Esophagus mucosa (tissue), 1 donor: ENCODE measurements at places on chromosomes 11 and 22.

DNA sequence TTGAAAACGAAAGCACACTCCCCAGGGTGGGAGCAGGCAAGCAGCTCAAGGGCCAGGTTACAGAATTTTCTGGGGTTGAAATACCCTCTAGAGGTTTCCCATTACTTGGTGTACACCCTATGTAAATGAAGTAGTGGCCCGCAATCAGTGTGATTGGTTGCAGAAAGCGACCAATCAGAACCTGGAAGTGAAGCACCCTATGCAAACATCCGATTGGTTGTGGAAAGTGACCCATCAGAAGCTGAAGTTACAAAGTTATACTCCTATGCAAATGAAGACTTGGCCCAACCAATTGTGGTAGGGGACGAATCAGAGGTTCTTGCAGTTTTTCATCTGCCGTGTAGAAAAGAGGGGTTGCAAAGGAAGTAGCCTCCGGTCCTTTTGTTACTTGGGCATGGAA lies 19.2 kb downstream of the PRR5 start:
- ATAC-seq: no peak

GRCh38 chr11:56841210-56841810 lies 92.8 kb upstream of the OR9G4 start:
- peak; percentile 55 for ATAC-seq

DNA sequence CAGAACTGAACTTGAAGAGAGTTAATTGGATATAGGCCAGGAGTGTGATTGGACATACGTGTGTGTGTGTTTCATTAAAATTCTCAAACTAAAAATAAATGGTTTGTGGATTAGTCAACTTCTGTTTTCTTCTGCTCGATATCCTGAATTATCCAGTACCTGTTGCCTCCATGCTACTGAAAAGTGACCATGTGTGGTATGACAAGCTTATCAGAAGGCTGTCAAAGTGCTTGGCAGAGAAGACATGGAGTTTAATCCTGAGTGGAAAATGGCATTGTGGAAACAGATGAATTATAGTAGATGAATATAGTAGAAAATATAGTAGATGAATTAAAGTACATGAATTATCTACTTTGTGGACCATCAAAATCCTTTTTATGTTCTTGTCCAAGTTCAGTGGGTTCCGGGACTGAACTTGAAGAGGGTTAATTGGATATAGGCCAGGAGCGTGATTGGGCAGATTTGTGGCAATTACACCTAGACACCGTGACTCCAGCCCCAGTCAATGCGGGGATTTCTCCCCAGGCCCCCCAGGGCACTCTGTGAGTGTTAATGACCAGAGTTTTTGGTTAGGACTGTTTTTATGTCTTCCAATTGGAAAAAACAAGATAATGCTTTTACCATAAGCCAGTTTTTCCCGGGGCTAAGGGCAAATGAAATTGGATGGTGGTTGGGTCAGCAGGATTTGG lies 30.1 kb downstream of the GRAMD1B start:
- no peak for ATAC-seq

GRCh38 chr11:10695833-10696232 lies 2.3 kb upstream of the IRAG1 start:
- ATAC-seq: no peak

GRCh38 chr11:46160100-46160499 lies 38.8 kb upstream of the PHF21A start:
- no peak for ATAC-seq
